H7 (cell line): ENCODE measurements at places on chromosomes 1 and 21. TPM values are rescaled to one million over a fixed set of nuclear protein-coding genes. Genes with fewer than 3 reads are reported as not detected.

SLFNL1 gene
- total RNA-seq = 0.30 TPM in 1 of 2 replicates, not detected in the other

S100A7 gene
- not detected in 2 replicates for total RNA-seq

GPR161 gene
- total RNA-seq = 16.6 and 20.4 TPM in 2 replicates

CHIA gene
- total RNA-seq = not detected in 2 replicates

GPX7 gene
- total RNA-seq = 27.2 and 42.6 TPM in 2 replicates

ANP32E gene
- 83.8 and 102 TPM in 2 replicates for total RNA-seq

RBP7 gene
- 1.1 and 1.7 TPM in 2 replicates for total RNA-seq

GJA4 gene
- 0.85 and 3.2 TPM in 2 replicates for total RNA-seq

OLFML2B gene
- 0.45 and 0.92 TPM in 2 replicates for total RNA-seq

GPR52 gene
- 0.30 TPM in 1 of 2 replicates, not detected in the other for total RNA-seq

POU2F1 gene
- total RNA-seq = 21.5 and 28.8 TPM in 2 replicates

LAMB3 gene
- 0.45 and 1.0 TPM in 2 replicates for total RNA-seq

LYST gene
- total RNA-seq = 0.63 and 3.4 TPM in 2 replicates

PCSK9 gene
- total RNA-seq = 103 and 171 TPM in 2 replicates

EDEM3 gene
- total RNA-seq = 14.5 and 21.1 TPM in 2 replicates

TTF2 gene
- 64.6 and 81.2 TPM in 2 replicates for total RNA-seq

KRTAP7-1 gene
- total RNA-seq = not detected in 2 replicates

OR2T5 gene
- not detected in 2 replicates for total RNA-seq

BSND gene
- total RNA-seq = 0.30 and 0.62 TPM in 2 replicates

SYTL1 gene
- 5.6 and 6.4 TPM in 2 replicates for total RNA-seq

KRTCAP2 gene
- 165 and 204 TPM in 2 replicates for total RNA-seq

USH2A gene
- 0.37 and 0.80 TPM in 2 replicates for total RNA-seq

F3 gene
- total RNA-seq = 21.9 and 37.7 TPM in 2 replicates

ITLN2 gene
- 2.7 and 5.2 TPM in 2 replicates for total RNA-seq

TMEM200B gene
- total RNA-seq = 53.7 and 59.5 TPM in 2 replicates

BSDC1 gene
- total RNA-seq = 91.5 and 97.8 TPM in 2 replicates

PODN gene
- not detected in 2 replicates for total RNA-seq

VTCN1 gene
- not detected in 2 replicates for total RNA-seq

TAS1R1 gene
- total RNA-seq = 0.10 and 0.15 TPM in 2 replicates

IFI16 gene
- 1.1 and 4.7 TPM in 2 replicates for total RNA-seq
